Caco-2 (cell line): ENCODE measurements at places on chromosomes 1 and 21. TPM values are rescaled to one million over a fixed set of nuclear protein-coding genes. Genes with fewer than 3 reads are reported as not detected.

DNA sequence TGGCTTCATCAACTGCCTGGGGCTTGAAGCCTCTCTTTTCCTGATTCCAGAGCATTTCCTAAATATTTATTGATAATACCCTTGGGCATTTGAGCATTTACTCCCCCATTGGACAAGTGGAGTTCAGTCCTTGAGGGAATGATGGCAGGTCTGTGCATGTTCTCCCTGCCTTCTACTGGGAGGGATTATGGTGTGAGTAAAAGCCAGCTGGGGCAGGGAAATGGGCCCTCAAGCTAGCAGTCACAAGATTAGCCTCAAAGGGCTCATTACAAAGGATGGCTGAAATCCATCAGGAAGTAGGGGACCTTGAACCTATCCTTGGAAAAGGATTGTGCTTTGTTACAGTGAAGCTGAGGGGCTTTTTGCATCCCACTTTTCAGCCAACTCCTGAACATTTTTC, 24.2 kb upstream of the OSBPL9 start:
- no peak for DNase-seq
- no peak overlapping the region for H3K4me3 ChIP-seq
- H3K27ac ChIP-seq: no peak overlapping the region
- H3K36me3 ChIP-seq: no peaks in the 10 kb centered on the region
- no peaks in the 10 kb centered on the region for H3K27me3 ChIP-seq

- H3K27me3 ChIP-seq: no peaks in the 10 kb centered on the region
- H3K36me3 ChIP-seq: no peaks in the 10 kb centered on the region
These were observed 29.3 kb downstream of the COP1 start for GRCh38 chr1:176177764-176178163.

GRCh38 chr1:154873321-154873950, 3.4 kb upstream of the KCNN3 start:
- H3K4me3 ChIP-seq: no peak overlapping the region
- no peak overlapping the region for H3K27ac ChIP-seq
- H3K4me1 ChIP-seq: peaks cover 12% of the 10 kb centered on the region
- DNase-seq: no peak

GRCh38 chr1:27862671-27863537, 9.4 kb upstream of the THEMIS2 start:
- no peaks in the 10 kb centered on the region for H3K4me1 ChIP-seq
- no peaks in the 10 kb centered on the region for H3K27me3 ChIP-seq
- DNase-seq: no peak
- no peak overlapping the region for H3K4me3 ChIP-seq

DNA sequence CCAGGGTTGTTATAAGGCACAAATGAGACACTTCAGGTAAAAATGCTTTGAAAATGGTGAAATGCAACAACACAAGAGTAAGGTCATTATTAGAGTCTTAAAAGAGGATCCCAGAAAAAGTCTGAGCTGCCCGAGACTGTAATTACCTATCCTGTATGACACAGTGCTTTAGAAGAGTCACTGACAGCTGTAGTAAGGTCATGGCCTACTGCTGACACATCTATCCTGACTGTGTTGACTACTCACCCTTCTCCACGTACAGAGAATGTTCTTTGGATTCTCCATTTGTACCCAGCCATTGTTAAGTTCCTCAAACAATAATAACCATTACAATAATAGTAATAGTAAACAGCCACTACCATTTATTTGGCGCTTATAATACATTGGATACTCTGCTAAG, 104.4 kb downstream of the CACHD1 start:
- H3K27me3 ChIP-seq: no peaks in the 10 kb centered on the region
- no peak overlapping the region for H3K27ac ChIP-seq
- H3K4me3 ChIP-seq: no peak overlapping the region

GRCh38 chr1:180805316-180805715, 107.4 kb upstream of the KIAA1614 start:
- no peaks in the 10 kb centered on the region for H3K4me1 ChIP-seq
- H3K4me3 ChIP-seq: no peak overlapping the region

- H3K4me3 ChIP-seq: no peak overlapping the region
- H3K27ac ChIP-seq: no peak overlapping the region
- no peak for DNase-seq
These were observed 109.3 kb downstream of the KAZN start for GRCh38 chr1:14707531-14708445.

- no peak overlapping the region for H3K27ac ChIP-seq
- H3K4me3 ChIP-seq: no peak overlapping the region
- no peaks in the 10 kb centered on the region; the same call in 1 of the 2 replicates for H3K27me3 ChIP-seq
- H3K4me1 ChIP-seq: no peaks in the 10 kb centered on the region
- no peaks in the 10 kb centered on the region for H3K36me3 ChIP-seq
These were observed 2.1 kb downstream of the KAZN start for GRCh38 chr1:14600405-14601112.

DNA sequence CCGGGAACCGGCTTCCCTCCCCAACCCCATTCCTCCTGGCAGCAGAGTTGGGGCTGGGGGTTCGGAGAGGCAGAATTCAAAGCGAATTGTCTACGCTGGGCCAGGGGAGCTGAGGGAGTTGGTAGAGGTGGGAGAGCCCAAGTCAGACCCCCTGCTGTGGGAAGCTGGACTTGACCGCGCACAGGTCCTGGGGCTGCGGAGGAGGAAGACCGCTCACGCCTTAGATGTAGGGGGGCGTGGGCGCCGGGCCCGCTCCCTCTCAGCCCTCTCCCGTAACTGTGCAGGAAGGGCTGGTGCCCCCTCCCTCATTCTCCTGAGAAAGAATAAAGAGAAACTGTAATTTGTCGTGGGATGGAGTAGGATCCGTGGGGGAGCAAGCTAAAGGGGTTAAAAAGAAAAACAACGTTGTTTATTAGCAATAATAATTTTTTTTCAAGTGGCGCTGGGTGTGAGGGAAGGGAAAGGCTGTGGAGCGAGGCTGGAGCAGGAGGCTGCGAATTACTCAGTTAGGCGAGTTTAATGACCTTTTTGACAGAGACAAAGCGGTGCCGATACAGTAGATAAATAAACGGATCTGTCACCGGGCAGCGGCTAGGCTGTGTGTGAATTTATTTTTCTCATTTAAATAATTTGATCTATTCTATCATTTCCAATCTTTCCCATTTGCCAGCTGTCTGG, 838 bp upstream of the GRIK3 start:
- H3K27ac ChIP-seq: no peak overlapping the region
- H3K36me3 ChIP-seq: no peaks in the 10 kb centered on the region
- no peaks in the 10 kb centered on the region; the same call in 1 of the 2 replicates for H3K27me3 ChIP-seq

DNA sequence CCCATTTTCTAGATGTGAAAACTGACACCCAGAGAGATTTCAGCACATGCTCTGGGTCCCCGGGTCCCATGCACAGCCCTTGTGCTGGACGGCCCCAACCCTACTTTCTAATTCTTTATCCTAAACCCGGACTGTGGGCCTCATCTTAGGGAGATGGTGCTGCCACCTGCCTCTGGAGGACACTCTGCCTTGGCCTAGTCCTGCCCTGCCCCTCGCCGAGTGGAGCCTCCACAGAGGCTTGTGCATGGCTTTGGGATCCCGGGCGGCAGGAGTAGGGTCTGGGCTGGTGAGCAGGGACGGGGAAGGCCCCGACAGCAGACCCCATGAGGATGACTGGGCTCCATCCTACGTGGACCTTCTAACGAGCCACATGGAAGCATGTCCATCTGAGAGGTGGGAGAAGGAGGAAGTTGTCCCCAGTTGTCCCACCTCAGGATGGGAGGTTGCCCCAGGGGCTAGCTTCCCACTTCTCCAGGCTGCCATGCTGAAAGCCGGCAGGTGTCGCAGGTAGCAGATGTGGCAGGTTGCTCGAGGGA, 12.4 kb downstream of the MX2 start:
- H3K4me1 ChIP-seq: no peaks in the 10 kb centered on the region
- no peak for DNase-seq
- no peaks in the 10 kb centered on the region for H3K27me3 ChIP-seq
- H3K27ac ChIP-seq: no peak overlapping the region
- H3K4me3 ChIP-seq: no peak overlapping the region

GRCh38 chr1:209157546-209158249, 425.8 kb upstream of the CAMK1G start:
- no peaks in the 10 kb centered on the region for H3K36me3 ChIP-seq
- no peaks in the 10 kb centered on the region for H3K27me3 ChIP-seq
- H3K27ac ChIP-seq: no peak overlapping the region
- H3K4me1 ChIP-seq: peaks cover 34% of the 10 kb centered on the region
- DNase-seq: no peak
- H3K4me3 ChIP-seq: no peak overlapping the region

- H3K36me3 ChIP-seq: no peaks in the 10 kb centered on the region
- H3K27me3 ChIP-seq: no peaks in the 10 kb centered on the region
These were observed 827 bp downstream of the OR2B11 start for GRCh38 chr1:247456914-247457639.

- no peaks in the 10 kb centered on the region for H3K36me3 ChIP-seq
- no peaks in the 10 kb centered on the region for H3K4me1 ChIP-seq
- DNase-seq: no peak
- H3K27me3 ChIP-seq: no peaks in the 10 kb centered on the region
- H3K4me3 ChIP-seq: no peak overlapping the region
These were observed 16.9 kb downstream of the ATG4C start for GRCh38 chr1:62800825-62801306.

- H3K4me1 ChIP-seq: no peaks in the 10 kb centered on the region
- DNase-seq: no peak
- H3K36me3 ChIP-seq: no peaks in the 10 kb centered on the region
- no peaks in the 10 kb centered on the region for H3K27me3 ChIP-seq
- H3K27ac ChIP-seq: no peak overlapping the region
These were observed 308.9 kb downstream of the CEP170 start for GRCh38 chr1:242946206-242946605.

GRCh38 chr1:206693592-206693991, 8.9 kb downstream of the MAPKAPK2 start:
- DNase-seq: no peak
- H3K36me3 ChIP-seq: no peaks in the 10 kb centered on the region; the same call in 1 of the 2 replicates
- H3K27ac ChIP-seq: peak overlapping the region; percentile 75
- H3K4me3 ChIP-seq: no peak overlapping the region
- peaks cover 64% of the 10 kb centered on the region for H3K4me1 ChIP-seq

The NT5C1A gene
- not detected in 2 replicates for total RNA-seq

The CHRNB2 gene
- 0.09 TPM in 1 of 2 replicates, not detected in the other for total RNA-seq

The SMCP gene
- total RNA-seq: not detected in 2 replicates

The HFM1 gene
- 0.26 and 0.48 TPM in 2 replicates for total RNA-seq

The CHD5 gene
- 0.39 and 0.44 TPM in 2 replicates for total RNA-seq

The DNAI4 gene
- 0.84 and 1.4 TPM in 2 replicates for total RNA-seq

The SMIM12 gene
- total RNA-seq: 19.3 and 21.2 TPM in 2 replicates

The PFKFB2 gene
- total RNA-seq: 36.4 and 38.9 TPM in 2 replicates

The SPRR2A gene
- total RNA-seq: not detected in 2 replicates

The FMO4 gene
- 2.3 and 3.8 TPM in 2 replicates for total RNA-seq

The CA6 gene
- total RNA-seq: not detected in 2 replicates

The MFN2 gene
- total RNA-seq: 73.9 and 74.1 TPM in 2 replicates

The CD48 gene
- total RNA-seq: not detected in 2 replicates

The CD55 gene
- total RNA-seq: 195 and 197 TPM in 2 replicates
